ENCODE measurements at places on chromosomes 11 and 22.

- no peak for DNase-seq
These were observed 52.5 kb downstream of the RRAS2 start for GRCh38 chr11:14306481-14306880.

GRCh38 chr11:16321148-16321547, 35.2 kb downstream of the SOX6 start:
- no peak for DNase-seq

GRCh38 chr11:121455115-121455514, 2.3 kb upstream of the SORL1-AS1 start:
- DNase-seq, result no peak

- DNase-seq, result no peak
These were observed 10.1 kb downstream of the NAV2 start for GRCh38 chr11:19722702-19723101.

GRCh38 chr11:70074746-70075145, 3.4 kb upstream of the ANO1 start:
- no peak for DNase-seq

DNA sequence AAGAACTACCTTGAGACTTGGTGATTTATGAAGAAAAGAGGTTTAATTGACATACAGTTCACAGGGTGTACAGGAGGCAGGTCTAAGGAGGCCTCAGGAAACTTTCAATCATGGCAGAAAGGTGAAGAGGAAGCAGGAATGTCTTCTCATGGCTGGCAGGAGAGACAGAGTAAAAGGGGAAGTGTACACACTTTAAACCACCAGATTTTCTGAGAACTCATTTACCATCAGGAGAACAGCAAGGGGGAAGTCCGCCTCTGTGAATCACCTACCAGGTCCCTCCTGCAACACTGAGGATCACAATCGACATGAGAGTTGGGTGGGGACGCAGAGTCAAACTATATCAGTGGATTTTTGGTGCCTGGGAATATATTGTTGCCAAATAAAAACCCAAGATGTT, 40.3 kb upstream of the OR5D13 start:
- DNase-seq, result no peak

- no peak for DNase-seq
These were observed 16.5 kb downstream of the SGSM1 start for GRCh38 chr22:24822471-24822870.

DNA sequence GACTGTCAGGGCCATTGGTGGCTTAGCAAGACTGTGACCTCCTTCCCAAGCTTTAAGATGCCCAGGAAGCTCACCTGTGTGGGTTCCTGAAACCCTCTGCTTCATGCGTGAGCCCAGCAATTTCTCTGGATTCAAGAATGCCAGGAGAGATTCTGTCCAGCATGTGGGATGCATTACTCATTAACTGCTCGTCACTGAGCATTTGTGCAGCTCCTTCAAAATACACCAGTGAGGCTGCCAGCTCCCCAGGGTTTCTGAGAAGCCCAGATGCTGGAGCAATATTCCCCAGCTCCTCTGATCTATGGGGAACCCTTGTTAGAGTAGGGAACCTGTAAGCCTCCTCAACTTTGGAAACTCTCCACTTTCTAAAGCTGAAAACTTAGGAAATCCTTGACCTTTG, 126.5 kb downstream of the CHST1 start:
- no peak for DNase-seq

DNA sequence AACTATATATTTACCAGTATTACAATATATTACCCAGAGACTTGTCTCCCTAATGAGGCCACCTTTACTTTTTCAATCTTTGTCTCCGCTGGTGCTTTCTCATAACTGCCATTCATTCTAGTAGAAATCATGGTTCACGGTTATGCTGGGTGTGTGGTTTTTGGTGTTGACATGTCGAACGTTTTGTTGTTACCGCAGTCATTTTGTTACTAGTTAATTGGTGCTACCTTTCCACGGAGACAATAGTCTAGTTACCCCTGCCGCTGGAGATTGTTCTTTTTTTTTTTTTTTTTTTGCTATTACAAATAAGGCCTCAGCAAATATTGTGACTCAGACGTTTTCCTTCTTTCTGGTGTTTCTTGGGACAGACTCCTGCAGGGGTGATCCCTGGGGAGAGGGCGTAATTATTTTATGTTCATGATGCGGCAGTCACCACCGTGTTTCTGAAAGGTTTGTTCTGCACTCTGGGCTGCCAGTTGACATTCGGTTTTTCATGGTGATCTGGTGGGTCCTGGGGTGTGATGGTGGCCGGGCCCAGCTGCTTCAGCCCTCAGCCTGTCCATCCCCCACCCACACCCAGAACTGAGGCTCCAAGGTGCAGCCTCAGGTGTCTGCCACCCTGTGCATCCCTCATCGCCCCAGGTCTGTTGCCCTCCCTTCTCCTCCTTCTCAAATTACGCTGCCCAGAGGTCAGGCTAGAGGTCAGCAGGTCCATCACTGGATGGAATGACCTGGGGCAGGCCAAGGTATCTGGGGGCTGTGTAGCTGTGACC, 28.6 kb downstream of the LRP5 start:
- DNase-seq, result no peak

GRCh38 chr22:45192701-45193187, 29.0 kb downstream of the NUP50 start:
- no peak for DNase-seq

- no peak for DNase-seq
These were observed 29.2 kb upstream of the CEP126 start for GRCh38 chr11:101885631-101886030.

DNA sequence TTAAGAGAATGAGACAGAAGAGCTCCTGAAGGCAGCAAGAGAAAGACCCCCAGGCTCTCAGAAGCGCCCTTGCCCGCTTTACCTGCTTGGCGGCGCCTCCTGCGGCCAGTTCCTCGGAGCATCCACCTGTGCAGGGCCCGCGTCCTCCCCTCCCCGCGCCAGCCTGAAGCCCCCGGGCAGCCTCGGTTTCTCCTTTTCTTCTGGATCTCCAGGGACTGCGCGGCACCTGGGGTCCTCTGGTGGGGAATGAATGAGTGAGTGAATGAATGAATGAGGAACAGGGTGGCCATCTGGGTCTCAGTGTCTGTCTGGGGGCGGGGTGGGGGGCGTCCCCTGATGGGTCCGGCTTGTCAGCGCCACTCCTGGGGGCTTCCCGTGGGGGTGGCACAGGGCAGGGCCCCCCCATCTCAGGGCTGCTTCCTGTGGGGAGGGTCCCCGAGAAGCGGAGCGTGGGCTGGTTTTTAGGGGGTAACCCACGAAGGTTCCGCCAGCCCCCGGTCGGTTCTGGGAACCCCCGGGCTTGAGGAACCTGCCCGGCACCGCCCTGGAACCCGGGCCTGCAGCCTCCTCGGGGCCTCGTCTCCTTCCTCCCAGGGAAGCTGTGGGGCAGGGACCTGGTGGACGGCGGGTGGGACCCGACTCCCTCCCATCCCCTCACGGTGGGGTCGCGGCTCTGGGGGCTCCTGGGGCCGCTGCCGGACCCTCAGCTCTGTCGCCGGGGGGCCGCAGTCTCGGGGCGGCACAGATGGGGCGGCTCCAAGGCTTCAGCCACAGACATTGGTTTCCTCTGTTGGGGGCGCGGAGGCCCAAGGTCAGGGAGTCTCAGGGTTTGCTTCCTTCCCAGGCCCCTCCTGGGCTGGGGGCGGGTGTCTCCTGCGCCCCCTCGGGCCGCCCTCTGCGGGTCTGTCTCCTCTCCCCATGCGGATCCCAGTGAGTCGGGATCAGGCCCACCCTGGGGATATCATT, 8.3 kb upstream of the KRTAP5-7 start:
- DNase-seq, result no peak

GRCh38 chr11:112644410-112645131, 316.6 kb upstream of the NCAM1 start:
- DNase-seq, result no peak

GRCh38 chr11:86249307-86250098, 5.0 kb downstream of the EED start:
- DNase-seq, result no peak

DNA sequence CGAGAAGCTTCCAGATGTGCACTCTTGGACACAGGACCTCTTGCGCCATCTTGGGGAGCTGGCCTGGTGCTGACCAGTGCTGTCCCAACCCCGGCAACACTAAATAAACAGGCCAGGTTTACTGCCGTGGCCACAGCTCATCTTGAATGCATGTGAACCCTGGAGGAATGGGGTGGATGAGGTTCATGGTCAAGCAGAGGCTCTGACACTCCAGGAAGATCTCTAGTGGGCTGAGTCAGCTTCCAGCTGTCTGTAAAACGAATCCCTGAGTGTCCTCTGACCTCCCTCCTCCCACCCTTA, 51.8 kb downstream of the ALX4 start:
- DNase-seq, result peak; percentile 43

DNA sequence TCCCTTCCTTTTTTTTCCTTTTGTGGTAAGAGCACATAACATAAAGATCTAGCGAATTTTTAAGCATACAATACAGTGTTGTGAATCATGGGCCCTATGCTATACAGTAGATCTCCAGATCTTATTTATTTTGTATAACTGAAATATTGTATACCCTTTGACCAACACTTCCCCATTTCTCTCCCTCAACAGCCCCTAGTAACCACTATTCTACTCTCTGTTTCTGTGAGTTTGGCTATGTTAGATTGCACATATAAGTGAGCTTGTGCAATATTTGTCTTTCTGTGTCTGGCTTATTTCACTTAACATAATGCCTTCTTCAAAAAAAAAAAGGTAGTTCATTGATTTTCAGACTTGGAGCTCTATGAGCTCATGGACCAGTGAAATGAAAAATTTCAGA, 180.5 kb downstream of the C11orf91 start:
- no peak for DNase-seq

- no peak for DNase-seq
These were observed at the start of gene GRAP2 for GRCh38 chr22:39900306-39901227. Gene GRAP2, plus strand, starts transcription at chr22:39901084. Its CDS starts 46,023 bp downstream, at chr22:39947107.

- no peak for DNase-seq
These were observed 539.5 kb downstream of the TBC1D22A start for GRCh38 chr22:47301820-47302475.

DNA sequence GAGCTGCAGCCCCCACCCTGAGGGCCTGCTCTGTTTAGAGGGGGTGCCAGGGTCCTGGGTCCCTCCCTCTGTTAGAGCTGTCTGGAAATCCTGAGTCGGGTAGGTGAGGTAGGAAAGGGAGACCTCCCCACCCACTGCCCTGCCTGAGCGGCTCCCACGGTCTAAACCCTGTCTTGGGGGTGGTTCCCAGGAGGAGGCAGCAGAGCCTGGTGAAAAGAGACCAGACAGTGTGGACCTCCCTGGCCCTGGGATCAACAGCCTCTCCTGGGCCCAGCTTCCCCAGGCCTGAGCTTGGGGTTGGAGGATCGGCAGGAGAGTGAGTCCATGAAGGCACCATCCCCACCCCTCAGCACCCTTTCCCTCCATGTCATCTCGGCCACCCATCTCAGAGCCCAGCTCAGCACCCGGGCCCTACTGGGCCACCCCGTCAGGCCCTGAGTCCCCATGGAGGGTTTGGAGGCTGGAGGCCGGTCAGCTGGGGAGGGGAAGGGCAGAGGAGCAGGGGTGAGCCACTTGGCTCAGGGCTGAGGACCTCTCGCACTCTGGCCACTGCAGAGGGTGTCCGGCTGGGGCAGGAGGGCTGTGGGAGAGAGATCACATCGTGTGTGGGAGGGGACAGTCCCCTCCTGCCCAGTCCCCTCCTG, 37.2 kb downstream of the RTN4R start:
- DNase-seq, result no peak

GRCh38 chr11:65981972-65982823, 19.8 kb downstream of the EIF1AD start:
- DNase-seq, result no peak

- no peak for DNase-seq
These were observed 8.4 kb upstream of the IRAG1 start for GRCh38 chr11:10701982-10702381.

DNA sequence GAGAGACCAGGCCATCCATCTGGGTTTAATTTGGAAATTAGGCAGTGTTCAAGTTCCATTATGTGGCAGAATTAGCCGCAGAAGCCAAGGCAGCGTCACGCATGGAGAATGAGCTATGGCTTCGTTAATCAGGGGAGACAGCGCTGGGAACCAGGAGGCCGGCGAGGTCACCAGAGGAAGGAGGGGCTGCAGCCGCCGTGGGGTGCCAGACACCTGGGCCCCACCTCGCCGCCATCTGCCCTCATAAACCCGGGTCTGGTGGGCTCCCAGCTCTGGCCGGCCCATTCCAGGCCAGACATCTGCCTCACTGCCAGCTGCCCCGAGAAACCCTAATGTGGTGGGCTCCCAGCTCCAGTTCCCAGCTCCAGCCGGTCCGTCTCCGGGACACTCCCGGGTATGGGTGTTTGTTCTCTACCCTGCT, 676.9 kb downstream of the BRD1 start:
- DNase-seq, result no peak

DNA sequence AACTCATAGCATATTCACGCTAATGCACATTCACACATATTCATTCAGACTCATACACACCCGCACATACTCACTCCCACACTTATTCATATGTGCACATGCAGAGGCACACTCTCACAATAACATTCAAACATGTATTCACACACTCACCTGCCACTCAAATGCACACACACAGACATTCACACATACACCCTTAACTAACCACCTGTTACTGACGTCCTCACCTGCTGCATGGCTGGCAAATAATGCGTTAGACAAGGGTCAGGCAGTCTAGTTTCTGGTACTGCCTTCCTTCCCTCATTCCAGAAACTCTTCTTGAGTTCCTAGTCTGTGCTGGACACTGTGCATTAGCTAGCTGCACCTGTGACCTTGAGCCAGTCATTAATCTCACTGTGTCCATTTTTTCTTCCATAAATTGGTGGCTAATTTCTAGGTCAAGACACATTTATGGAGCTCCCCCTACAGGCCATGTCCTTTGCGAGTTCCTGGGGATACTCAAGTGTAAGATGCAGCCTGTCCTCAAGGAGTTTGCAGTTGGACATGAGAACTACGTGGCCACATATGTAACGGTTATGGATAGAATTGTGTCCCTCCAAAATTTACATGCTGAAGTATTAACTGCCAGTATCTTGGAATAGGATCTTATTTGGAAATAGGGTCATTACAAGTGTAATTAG, 34.5 kb upstream of the SEZ6L start:
- DNase-seq, result no peak

DNA sequence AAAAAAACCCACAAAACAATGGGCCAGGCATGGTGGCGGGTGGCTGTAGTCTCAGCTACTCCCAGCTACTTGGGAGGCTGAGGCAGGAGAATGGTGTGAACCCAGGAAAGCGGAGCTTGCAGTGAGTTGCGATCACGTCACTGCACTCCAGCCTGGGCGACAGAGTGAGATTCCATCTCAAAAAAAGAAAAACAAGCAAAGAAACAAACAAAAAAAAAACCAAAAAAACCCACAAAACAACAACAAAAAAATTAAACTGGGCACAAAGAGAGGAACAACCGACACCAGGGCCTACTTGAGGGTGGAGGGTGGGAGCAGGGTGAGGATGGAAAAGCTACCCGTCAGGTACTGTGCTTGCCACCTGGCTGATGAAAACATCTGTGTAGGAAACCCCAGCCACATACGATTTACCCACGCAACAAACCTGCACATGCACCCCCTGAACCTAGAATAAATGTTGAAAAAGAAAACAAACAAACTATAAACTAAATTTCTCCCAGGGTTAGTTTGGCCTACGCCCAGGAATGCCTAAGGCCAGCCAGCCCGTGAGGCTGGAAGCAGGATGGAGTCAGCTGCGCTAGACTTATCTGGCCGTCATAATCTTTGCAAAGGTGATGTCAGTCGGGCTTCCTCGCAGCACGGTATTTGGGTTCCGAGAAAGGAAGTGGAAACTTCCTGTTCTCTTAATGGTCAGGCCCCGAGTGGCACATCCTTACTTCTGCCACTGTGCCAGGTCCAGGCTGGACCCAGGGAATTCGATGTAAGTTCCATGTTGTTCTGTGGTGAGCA, 21.9 kb upstream of the CYB5R3 start:
- DNase-seq, result peak; percentile 53

- no peak for DNase-seq
These were observed 2352.8 kb upstream of the RAG2 start for GRCh38 chr11:38950867-38951266.

GRCh38 chr22:41772198-41772597, 28.3 kb upstream of the CCDC134 start:
- DNase-seq, result no peak

Measured in iris pigment epithelial cell (primary cell).